Non-pigmented ciliary epithelial cell (primary cell): ENCODE measurements at places on chromosomes 5 and 9.
A peak's percentile ranks its signal among the peaks of the same experiment; 100 is the strongest.

- DNase-seq = no peak
Measured at GRCh38 chr5:127536687-127537086, 19.2 kb downstream of the PRRC1 start.

GRCh38 chr5:14226554-14226953 is 83.4 kb downstream of the TRIO start:
- no peak for DNase-seq

DNA sequence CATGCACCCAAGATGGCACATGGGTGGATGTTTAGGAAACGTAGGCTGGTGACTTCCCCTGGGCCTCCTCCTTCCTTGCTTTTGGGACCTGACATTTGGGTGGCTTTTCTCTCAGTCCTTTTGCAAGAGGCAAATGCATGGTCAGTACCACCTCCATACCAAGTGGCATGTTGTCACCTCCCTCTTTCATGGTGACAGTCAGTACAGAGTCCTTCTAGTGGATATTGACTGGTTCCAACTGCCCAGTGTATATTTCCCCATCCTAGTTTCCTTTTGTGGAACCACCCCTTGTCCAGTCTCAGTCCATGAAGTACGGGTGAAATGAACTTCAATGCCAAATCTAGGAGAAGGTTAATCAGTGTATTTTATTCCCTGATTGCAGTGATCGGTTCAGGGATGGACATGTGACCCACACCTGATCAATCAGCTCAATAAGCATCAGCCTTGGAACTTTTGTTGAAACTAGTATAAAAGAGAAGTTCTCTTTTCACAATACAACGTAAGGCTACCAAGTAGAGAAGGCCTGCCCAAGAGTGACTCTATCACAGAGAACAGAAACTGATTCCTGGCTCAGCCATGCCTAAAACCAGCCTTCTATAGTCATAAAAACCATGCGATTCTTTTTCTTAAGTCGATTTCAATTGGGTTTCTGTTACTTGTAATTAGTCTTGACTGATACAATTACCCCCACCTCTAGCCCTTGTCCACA is 143.4 kb upstream of the KLF9 start:
- DNase-seq = no peak

DNA sequence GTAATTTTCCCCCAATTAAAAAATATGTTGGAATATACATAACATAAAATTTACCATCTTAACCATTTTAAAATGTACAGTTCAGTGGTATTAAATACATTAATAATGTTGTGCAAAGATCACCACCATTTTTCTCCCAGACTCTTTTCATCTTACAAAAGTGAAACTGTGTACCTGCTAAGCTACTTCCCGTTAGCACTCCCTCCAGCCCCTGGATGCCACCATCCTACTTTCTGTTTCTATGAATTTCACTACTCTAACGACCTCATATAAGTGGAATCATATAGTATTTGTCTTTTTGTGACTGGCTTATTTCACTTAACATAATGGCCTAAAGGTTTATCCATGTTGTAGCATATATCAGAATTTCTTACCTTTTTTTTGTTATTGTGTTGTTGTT is 112.9 kb downstream of the HSPA4 start:
- no peak for DNase-seq

- peak; percentile 31 for DNase-seq
Measured at GRCh38 chr5:121189342-121190305, 662.1 kb upstream of the FTMT start.

DNA sequence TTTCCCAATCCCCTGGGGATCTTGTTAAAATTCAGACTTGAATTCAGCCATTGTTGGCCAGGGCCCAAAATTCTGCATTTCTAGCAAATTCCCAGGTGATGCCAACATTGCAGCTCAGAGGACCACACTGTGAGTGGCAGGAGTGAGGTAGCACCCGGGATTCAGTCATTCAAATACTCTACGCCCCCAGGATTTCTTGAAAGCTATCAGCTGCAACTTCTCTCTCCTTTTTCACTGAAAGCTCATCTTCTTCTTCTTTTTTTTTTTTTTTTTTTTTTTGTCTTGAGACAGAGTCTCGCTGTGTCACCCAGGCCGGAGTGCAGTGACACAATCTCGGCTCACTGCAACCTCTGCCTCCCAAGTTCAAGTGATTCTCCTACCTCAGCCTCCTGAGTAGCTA is 19.3 kb upstream of the ANKH start:
- DNase-seq = no peak

- DNase-seq = no peak
Measured at GRCh38 chr5:17426104-17426749, 71.8 kb upstream of the TAF11L2 start.

DNA sequence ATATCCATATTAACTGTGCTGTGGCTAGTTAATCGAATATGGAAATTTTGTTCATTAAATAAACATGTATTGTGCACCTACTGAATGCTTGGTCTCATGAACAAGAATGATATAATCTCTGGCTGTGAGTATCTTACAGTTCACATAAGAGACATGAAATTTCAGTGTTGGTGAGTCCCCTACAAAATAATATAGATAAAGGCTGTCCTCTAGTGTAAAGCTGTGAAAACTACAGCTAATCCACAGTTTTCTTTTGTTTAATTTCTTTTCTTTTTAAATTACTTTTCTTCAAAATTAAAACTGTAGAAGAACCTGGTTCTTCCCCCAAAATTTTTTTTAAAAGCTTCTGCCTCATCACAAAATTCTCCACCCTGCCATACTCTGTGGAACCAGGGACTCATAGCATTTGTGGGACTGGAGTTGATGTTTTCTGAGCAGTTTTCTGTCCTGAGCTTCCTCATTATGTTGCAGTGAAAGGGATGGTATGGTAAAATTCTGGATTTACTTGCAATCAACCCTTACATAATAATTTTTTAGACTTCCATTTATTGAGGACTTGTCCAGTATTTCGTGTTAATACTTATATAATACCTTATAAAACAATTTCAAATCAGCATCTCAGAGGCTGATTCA is 135.0 kb downstream of the STK32A start:
- no peak for DNase-seq

- no peak for DNase-seq
Measured at GRCh38 chr5:36158144-36158543, 6.2 kb downstream of the SKP2 start.

DNA sequence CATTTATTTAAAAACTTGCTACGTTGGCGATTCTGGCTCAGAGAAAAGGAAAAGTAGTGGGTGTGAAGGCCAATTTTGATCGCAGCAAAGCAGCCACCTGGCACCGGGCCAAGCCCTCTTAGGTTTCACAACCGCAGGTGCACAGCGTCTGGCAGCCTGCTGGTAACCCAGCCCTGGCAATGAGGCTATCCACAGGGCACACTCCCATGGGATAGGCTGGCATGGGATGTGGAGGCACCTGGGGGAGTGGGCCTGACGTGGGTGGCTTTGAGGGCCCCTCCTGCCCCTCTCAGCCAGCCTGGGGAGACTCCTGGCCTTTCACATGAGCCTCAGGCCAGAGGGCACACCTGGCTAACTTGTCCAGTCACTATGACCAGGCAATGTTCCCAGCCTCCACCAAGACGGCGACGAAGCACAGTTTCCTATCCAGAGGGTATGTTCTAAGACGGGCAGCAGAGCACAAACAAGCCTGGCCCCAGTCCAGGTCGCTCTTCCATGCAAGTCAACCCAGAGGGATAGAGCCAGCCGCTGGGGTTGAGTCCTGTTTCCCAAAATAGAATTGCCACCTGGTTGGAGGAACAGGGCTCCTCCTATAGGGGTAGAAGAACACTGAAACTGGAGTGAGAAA is 19.0 kb downstream of the CMBL start:
- no peak for DNase-seq

DNA sequence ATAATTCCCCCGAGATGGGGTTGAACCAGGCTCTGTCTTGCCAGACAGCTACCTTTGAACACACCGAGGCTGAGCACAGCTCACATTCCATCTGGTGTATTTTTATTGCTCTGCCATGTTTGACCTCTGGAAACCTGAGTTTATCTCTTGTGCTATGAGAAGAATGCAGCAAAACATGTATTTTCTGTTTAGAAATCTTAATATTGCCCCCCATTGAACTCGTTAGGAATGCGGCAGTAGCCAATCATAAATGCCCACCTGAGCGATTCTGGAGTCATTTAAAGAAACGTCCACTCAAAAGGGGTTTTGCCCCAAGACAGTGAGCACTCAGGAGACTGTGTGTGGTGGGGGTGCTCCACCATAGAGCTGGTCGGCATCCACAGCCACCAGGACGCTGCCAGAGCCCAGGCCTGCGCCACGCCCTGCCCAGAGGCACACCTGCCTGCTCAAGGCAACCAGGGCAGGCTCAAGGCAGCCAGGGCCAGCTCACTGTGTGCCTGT is 26.9 kb downstream of the FGD3 start:
- no peak for DNase-seq
